Stimulated activated CD4-positive, alpha-beta T cell treated with anti-CD3 and anti-CD28 coated beads, Interleukin-4, amount 100 ng/mL, for 24 hours (primary cell): ENCODE measurements at places on chromosomes 6 and 20.

- no peak for DNase-seq
These were observed 28.8 kb downstream of the FAM8A1 start for GRCh38 chr6:17628873-17629272.

DNA sequence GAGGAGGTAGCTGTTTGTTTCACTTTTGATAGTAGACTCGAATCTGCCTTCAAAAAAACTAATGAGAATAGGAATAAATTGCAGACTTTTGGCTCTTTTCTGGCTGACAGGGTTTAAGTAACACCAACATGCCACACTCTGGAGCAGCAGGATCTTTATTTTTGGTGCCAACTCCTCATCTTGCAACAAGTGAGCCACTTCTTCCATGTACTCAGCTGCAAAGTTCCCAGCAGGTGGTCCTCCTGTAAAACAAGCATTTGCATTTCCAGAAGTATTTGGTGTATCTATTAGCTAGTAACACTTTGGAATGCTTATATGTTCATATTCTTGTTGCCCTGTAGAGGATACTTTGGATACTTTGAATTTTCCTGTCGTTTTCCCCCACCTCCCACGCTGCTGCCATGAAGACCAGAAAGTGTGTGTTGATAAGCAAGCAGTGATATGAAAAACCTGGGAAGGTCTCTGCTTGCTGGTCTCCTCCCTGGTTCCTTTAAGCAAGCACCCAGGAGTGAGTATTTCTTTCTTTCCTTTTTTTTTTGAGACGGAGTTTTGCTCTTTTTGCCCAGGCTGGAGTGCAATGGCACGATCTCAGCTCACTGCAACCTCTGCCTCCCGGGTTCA is 1.0 kb downstream of the ARMH2 start:
- no peak for DNase-seq

GRCh38 chr6:113144117-113144516 is 713.0 kb upstream of the MARCKS start:
- no peak for DNase-seq

DNA sequence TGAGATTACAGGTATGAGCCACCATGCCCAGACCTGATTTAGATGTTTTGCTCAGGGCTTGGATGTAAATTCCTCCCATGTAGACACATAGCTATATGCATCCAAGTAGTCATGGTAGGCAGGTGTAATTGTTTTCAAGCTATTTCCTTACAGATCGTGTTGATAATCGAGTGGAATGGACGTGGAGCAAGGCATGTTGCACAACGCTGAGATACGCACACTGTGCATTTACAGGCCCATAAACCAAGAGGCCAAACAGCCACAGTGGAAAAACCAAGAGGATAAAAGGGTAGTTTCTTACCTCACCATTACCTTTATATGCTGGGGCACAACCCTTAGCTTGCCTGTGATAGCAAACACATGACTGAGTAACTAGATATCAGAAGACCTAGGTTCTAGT is 51.0 kb upstream of the ADGRF1 start:
- DNase-seq: no peak

DNA sequence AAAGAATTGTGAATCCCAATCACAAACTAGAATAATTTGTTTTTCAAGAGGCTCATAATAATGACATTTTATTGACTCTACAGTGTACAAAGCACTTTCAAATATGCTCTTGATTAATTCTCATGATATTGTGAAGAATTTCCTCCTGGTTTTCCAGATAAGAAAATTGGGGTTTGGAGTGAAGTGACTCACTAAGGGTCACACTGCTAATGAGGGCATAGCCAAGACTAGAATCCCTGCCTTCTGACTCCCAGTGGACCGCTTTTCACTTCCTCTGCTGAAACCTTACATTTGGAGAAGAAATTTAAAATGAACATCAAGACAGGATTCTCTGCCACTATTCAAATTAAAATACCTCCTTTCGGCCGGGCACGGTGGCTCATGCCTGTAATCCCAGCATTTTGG is 38.3 kb upstream of the LTV1 start:
- no peak for DNase-seq

DNA sequence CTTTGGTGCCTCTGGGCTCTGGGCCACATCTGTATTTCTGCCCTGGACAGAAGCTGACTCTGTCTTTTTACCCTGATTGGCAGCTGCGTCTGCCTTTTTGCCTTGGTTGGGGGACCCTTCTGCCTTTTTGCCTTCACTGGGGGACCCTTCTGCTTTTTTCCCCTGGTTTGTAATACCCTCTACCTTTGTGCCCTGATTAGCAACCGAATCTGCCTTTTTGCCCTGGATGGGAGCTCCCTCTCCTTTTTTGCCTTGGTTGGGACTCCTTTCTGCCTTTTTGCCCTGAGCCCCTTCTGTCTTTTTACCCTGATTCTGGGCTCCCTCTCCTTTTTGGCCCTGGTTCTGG is 23.4 kb downstream of the RRBP1 start:
- DNase-seq: no peak

- DNase-seq: no peak
These were observed 72.7 kb upstream of the GATA5 start for GRCh38 chr20:62548471-62548870.

- DNase-seq: no peak
These were observed 135.4 kb upstream of the ECI2 start for GRCh38 chr6:4270776-4271175.

DNA sequence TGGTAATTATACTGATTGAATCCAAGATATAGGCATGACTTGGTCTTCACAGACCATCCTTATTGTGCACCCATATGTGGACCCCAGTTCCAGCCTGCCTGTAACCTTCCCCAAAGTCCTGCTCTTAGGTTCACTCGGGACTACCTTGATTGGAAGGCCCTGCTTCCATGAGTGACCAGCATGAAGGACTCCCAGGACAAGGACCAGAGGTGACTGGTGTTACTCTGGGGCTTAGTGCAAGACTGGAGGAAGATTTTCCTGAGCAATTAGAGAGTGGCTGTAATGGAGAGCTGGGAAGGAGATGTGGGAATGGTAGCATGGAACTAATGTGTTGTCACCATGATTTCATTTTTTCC is 15.1 kb downstream of the BRD2 start:
- no peak for DNase-seq

GRCh38 chr20:6501061-6501460 is 266.4 kb upstream of the BMP2 start:
- DNase-seq: no peak

GRCh38 chr6:154914288-154914687 is 80.8 kb upstream of the TIAM2 start:
- DNase-seq: no peak

DNA sequence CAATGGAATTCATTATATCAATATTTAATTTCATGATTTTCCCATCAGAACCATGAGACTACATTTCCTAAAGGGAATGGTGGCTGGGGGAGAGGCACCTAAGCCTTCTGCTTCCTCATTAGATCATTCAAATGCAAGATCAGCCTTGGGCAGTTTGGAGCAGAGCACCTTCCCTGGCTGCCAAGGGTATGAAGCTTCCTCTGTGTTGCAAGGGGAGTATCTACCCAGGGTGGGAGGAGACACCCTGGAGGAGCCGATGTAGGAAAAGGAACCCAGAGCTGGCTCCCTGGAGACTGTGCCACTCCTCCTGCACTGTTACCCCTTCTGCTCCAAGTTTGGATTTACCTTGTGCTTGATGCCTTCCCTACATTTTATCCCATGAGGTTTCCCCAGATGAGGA is 299.7 kb upstream of the PRDM1 start:
- no peak for DNase-seq

DNA sequence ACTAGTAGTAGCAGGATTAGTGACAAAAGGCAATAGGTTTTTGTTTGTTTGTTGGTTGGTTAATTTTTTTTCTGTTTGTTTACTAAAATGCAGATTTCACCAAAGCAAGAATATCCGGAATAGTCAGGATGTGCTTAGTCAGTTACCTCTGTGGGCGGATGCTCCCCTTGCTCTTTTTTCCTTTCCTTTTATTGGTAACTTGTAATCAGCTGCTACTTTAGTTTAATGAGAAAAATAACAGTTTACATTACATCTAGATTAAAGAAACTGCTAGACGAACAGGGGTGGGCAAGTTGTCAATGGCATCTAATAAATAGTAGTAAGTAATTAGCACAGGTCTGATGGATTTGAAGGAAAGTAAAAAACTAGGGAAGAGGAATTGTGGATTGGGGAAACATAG is 646.9 kb upstream of the FLRT3 start:
- DNase-seq: no peak

GRCh38 chr6:148943451-148943850 is 196.6 kb downstream of the UST start:
- no peak for DNase-seq

DNA sequence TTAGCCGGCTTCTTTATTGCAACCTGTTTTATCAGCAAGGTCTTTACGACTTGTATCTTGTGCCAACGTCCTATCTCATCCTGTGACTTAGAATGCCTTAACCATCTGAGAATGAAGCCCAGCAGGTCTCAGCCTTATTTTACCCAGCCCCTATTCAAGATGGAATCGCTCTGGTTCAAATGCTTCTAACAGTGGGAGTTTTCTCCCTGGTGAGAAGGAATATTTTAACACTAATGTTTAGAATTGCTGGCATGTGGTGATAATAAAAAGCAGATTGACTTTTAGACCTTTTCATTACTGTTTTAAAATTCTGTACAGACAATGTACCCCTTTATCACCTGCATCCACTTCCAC is 9.9 kb upstream of the KCNK15 start:
- no peak for DNase-seq

DNA sequence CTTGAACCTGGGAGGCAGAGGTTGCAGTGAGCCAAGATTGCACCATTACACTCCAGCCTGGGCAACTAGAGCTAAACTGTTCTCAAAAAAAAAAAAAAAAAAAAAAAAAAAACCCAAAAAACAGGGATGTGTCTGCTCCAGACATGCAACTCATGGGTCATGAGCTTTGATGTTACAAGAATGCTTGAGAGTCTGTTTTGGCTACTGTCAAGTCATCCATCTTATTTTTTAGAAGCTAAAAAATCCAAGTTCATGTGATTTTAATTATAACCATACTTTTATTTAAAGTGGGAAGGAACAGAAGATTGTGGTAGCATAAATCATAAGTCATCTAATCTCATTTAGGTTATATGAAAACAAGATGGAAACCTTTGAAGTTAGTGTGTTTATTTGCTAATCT is 120.6 kb downstream of the PDE7B start:
- DNase-seq: no peak

- no peak for DNase-seq
These were observed 7.0 kb upstream of the RWDD1 start for GRCh38 chr6:116564311-116564710.

DNA sequence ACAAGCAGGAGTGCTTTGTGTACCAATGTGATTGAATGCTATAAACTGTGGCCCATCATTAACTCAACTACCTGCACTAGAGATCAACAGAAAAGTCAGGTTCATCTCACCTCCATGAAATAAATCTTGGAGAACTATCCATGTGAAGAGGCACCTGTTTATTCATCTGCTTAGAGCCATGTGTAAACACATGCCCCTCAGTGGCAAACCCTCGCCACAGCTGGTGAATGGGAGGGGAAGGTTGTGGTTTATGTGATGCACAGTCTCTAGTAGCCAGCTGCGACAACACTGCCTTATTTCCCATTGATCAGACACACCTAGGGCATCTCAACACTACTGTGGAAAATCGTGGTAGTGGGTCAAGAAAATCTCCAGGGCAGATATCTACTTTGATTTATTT is 640.2 kb downstream of the PTPRT start:
- no peak for DNase-seq

- peak; percentile 45 for DNase-seq
These were observed 41.0 kb downstream of the GNAS start for GRCh38 chr20:58893355-58894120.

- no peak for DNase-seq
These were observed 314.2 kb downstream of the CDC5L start for GRCh38 chr6:44701637-44702101.

DNA sequence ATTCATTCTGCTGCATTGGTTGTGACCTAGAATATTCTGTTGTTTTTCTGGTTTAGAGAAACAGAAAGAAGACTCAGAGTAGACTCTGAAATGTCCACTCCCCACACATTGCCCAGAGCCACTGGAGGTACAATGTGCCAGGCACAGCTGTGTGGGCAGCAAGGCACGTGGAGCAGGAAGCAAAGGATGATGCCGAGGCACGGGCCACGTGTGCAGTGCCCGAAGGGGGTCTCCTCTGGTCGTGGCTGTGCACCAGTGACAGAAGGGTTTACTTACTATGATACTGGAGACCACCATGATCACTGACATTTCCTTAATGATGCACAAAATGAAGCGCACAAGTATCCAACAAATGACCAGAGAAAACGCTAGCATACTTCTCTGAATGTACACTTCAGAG is 488.9 kb downstream of the PRKN start:
- DNase-seq: no peak

DNA sequence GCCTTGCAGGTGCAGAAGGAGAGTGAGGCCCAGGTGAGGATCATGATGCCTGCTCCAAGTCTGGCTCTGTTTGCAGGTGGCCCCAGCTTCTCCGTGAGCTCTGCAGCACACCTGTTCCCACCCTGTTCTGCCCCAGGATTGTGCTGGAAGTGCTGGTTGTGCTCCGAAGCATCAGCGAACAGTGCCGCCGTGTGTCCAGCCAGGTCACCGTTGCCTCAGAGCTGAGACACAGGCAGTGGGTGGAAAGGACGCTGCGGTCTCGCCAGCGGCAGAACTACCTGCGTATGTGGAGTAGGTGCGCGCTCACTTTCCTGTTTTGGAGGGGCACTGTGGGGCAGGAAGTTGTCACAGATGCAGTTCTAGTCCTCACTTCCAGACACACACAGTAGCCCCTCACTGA is 25.0 kb downstream of the ERMARD start:
- no peak for DNase-seq

DNA sequence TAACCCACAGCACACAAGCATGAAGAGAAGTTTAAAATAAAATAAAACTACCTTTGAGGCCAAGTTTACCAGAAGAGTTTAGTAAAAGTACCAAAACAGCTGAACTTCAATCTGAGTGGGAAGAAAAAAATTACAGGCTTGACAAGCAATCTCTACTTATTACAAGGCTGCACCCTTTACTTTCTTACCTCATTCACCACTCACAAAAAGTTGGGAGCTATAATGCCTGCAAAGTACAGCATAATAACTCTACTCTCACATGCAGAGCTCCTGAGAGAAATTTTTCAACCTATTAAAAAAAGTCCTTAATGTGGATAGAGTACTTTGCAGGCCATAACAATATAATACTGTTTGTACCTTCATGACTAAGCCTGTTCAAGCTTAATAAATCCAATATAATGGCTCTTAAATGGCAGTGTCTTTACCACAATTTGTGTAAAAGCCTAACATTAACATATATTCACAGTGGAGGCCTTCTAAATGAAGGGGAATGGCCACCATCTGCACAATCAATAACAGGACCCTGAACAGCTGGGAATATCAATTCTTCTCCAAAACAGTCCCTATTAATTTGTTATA is 103.1 kb downstream of the DST start:
- DNase-seq: no peak
